ENCODE measurements at places on chromosomes 5 and 9.

GRCh38 chr5:59790376-59790775 lies 103.2 kb downstream of the PDE4D start:
- no peak for DNase-seq

DNA sequence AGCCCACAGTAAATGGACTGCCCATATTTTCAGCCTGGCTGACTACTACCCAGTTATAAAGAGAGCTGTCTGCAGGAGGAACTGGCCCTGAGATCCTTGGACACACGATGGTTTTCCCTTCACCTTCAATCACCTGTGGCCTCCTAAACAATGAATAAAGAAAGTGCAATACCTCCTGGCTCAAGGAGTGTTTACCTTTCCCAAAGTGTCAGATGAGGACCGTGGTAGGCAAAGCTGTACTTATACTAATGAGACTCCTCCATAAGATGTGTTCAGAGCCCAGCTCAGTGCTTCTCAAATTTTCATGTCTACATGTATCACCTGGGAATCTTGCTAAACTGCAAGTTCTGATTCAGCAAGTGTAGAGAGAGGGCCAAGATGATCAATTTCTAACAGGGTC lies 284.5 kb upstream of the VLDLR start:
- no peak for DNase-seq

GRCh38 chr9:117092582-117092981 lies 322.3 kb downstream of the ASTN2 start:
- DNase-seq, result no peak

DNA sequence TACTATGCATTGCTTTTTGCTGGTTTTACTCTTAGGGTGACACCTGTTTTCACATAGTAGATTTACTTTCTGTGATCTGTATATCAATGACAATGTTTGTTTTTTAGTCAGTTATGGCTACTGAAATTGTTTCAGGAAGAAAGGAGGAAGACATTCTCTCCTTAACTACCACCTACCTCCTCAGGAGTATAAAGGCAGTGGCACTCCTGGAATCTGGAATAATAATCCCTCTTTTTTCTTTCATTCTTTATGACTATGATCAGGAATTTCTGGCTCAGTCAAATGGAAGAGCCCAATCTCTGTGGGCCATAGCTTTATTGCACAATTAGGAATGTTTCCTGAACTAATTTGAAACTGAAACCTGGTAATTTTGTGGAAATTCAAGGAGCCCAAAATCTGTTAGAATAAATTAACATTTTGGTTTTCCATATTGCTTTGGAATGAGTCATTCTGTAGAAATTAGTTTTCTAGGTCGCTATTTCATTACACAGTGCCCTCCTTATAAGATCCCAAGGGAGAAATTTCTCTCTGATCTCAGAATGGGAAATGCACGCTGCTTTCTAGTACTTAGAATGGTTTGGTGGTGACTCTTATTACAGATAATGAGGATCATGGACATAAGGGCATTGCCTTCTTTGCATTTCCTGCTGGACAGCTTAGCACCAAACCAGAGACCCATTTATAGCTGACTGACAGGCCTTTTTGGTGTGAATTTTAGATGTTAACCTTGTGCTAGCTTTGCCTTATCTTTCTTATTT lies 95.3 kb upstream of the VLDLR start:
- DNase-seq, result no peak

GRCh38 chr9:84600739-84601138 lies 68.8 kb upstream of the NTRK2 start:
- DNase-seq, result no peak

GRCh38 chr5:77971776-77972468 lies 195.8 kb upstream of the TBCA start:
- no peak for DNase-seq

GRCh38 chr5:14251733-14252132 lies 108.6 kb downstream of the TRIO start:
- no peak for DNase-seq

DNA sequence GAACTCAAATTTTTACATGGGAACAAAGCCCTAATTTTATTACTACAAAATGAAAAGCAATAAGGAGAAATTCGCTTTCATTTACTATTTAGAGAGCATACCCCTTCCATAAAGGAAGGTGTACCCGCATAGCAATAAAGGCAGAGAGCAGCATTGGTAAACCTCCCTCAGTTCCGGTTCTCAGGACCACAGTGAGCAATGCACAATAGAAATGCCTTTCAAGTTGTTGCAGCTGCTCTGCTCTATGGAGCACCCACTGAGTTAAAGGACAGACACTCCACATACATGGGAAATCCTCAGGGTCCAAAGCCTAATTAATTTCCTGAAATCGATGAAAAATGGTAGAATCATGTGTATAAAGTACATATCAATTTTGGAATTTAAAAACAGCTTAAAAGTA lies 89.9 kb upstream of the MPDZ start:
- DNase-seq, result peak; percentile 8

DNA sequence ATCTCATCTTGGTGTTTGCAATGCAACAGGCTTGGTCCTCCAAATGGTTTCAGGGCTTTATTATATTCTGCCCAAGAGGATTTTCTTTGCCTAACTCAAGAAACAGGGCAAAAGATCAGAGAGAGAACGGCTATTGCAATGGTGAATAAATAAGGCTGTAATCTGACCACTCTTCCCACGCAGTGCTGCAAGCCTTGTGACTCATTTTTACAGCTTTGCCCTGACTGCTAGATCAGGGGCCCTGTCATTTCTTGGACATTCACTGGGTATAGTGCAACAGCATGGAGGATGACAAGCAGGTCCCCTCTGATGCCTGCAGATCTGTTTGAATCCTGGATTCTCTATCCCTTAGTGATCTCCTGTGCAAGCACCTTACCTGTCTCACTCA lies 459.1 kb downstream of the EBF1 start:
- DNase-seq, result no peak

DNA sequence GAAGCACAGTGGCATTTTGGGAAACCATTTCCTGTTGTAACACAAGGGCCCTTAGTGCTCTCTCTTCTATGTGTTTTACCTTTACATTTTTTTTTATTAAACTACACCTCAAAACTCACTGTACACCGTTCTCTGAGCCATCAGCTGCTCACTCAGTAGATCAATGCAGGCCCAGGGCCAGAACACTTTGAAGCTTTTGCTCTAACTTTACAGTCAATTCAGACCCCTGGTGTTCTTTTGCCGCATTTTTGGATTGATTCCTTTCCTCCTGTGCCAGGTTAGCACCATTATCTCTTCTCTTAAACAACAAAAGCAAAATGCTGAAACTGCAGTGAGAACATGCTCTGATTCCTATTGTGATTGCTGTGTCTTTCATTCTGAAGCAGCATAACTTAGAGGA lies 269.8 kb upstream of the RGMB start:
- no peak for DNase-seq

GRCh38 chr9:77729177-77729576 lies 81.1 kb upstream of the GNA14 start:
- DNase-seq, result no peak

GRCh38 chr9:14779566-14780022 lies 57.1 kb upstream of the CER1 start:
- no peak for DNase-seq

GRCh38 chr9:100498592-100498991 lies 25.6 kb downstream of the TMEFF1 start:
- DNase-seq, result no peak

DNA sequence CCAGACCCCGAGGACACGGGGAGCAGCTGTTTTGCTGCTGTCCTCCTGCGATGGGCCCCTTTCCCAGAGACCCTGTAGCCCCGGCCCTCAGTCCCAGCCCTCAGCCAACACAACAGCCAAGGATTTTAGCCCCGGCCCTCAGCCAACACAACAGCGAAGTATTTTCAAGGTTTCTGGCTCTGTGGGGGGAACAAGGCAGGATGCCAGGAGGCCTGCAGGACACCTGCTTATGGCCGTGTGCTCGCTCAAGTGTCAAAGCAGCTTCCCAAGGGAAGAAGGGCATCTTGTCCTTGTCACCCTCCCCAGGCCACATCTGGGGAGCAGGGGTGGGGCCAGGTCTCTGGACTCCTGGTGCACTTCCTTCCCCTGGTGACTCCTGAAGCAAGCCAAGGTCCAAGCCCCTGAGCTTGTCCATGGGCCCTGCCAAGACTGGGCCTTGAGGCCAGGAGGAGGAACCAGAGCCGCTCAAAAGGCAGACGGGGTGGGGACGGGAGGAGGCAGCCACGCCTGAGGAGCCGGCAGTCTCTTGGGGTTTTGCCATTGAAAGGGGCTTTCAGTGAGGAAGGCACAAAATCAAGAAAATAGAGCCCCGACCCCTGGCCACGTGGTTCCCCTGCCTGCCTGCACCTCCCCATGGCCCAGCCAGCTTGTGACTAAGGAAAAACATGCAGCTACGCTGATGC lies 10.8 kb downstream of the KCNT1 start:
- DNase-seq, result no peak

GRCh38 chr9:115157245-115157674 lies 39.3 kb upstream of the TNC start:
- DNase-seq, result no peak

DNA sequence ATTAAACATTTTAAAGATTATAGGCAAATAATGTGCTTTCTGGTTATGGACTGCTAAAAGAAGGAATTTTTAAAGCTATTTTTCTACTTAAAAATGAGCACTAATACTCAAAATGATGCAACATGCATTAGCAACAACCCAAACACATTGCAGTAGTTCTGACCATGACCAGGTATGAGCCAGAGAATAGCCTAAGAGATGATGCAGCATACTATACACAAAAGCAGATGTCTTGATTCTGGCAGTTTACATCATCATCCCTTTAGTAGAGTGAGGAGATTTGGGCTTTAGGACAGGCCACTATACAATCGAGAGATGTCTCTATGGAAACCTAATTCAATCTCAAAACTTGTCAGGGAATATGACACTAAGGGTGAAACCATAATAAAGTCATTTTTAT lies 307.1 kb downstream of the PRR16 start:
- DNase-seq, result no peak

- DNase-seq, result no peak
Observed at GRCh38 chr9:81669866-81670265, 19.5 kb downstream of the TLE1 start.

- no peak for DNase-seq
Observed at GRCh38 chr5:9928326-9928725, 298.2 kb upstream of the TAS2R1 start.

DNA sequence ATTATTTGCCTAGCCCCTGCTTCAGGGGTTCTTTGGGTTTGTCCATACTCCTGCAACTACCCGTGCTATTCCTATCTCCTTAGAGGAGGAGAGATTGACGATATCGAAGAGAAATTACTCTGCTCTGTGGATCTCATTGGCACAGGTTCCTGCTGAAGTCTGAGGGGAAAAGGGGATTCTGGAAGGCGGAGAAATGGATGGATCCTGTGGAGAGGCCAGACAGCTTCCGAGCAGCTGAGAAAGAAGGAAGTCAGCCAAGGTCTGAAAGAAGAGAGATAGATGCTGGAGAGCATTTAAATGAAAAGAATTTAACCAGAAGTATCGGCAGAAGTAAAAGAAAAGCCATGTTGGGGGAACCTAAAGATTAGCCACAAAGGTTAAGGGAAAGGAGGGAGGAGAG lies 40.4 kb upstream of the SPATA31C2 start:
- DNase-seq, result no peak

DNA sequence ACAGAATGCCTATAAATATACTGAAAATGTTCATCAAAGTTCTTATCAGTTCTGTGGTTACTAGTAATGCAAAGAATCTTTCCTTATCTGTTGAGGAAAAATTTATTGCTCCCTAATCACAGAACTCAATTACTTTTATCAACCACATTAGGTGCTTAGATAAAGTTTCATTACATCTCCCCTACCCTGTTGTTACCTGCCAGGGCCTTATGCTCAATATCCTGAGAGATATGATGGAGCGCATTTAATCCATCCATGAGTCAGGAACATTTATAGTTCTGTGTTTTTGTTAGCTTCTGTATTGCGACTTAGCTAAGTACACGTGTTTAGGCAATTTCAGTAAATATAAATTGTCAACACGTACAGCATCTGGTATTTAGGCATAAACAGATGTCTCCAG lies 164.3 kb upstream of the ST8SIA4 start:
- DNase-seq, result no peak

DNA sequence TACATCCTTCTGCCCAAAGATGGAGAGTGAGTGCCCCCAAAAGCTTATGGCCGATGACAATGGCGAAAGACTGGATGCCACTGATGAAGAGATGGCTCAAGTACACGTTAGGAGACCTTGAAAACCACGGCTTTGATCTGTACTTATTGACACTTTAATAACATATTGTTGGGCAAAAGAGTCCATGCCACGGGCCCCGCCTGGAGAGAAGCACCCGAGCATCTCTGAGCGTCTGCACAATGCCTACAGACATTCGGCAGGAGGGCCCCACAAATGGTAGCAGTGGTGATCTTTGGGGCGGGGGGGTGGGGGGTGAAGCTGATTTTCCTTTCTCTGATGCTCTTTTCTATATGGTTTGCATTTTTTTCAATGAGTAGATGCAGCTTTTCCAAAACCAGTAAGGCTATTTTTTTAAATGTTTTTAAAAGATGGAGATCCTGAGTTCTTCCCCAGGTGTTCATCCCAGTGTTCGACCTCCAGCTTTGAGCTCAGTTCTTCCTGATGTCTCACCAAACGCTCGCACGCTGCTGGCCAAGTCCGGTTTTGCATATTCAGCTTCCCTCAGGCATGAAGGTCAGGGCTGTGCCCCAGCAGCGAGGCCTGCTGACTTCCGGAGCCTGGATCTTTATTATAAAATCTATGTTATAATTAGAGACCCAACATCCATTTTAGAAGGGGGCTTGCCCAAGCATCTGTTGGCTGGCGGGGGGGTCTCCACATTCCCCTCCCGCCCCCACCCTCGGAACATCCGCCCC lies 34.3 kb upstream of the BARHL1 start:
- DNase-seq, result no peak

GRCh38 chr5:109388407-109388806 lies 21.4 kb downstream of the PJA2 start:
- no peak for DNase-seq

DNA sequence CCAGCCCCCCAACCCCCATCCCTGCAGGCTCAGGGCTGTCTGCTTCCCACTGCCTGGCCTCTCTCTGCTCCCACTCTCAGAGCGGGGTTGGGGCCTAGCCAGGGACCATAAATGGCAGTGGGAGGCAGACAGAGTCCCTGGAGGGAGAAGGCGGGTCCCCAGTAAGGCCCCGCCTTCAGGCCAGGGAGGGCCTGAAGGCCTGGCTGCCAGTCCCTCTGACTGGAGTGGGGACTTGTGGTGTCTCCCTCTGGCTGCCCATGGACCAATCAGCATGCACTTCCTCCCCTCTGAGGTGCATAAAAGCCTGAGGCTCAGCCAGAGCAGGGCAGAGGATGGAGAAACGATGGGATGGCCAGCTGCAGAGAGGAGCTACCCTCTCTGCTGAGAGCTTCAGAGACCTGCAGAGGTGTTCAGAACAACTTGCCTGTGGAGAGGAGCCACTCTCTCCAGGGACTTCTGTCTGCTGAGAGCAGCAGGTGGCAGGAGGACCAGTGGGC lies 2.7 kb upstream of the BTNL9 start:
- DNase-seq, result no peak

GRCh38 chr5:120457839-120458507 lies 6.1 kb upstream of the PRR16 start:
- no peak for DNase-seq

GRCh38 chr5:137833463-137833862 lies 34.2 kb upstream of the MYOT start:
- no peak for DNase-seq

Data from NCI-H2107 (cell line).